ENCODE measurements at places on chromosomes 6 and 20.

DNA sequence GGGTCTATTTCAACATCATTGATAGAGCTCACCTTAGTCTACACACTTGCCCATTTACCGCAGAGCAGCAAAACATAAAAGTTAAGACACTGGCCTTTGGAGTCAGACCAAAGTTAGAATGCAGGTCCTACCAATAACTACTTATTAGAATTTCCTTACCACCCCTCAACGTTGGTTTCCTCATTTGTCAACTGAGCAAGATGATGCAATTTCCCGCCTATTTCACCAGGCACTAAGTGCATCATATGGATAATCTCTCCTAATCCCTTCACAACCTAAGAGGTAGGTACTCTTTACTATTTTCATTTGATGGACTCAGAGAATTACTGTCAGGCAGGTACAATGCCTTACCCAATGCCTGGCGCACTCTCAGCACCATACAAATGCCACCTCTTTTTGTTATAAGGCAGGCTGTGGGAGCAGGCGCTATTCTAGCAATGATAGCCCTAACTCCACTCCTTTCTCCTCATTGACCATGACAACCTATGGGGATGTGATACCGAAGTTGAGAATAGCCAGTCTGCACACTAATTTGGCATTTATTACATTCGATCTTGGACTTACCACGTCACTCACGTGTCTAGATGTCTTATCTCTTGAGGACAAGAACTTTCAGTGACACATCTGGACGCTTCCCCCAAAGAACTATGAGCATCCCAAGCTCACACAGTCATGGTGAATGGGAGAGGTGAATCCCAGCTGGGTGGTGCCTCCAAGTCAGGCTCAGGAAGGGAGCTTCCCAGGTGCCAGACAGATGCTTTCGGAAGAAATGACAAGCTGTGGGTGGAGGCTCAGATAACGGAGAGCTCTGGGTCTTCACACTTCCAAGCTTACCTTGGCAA is 128.1 kb upstream of the STMND1 start:
- DNase-seq = no peak

DNA sequence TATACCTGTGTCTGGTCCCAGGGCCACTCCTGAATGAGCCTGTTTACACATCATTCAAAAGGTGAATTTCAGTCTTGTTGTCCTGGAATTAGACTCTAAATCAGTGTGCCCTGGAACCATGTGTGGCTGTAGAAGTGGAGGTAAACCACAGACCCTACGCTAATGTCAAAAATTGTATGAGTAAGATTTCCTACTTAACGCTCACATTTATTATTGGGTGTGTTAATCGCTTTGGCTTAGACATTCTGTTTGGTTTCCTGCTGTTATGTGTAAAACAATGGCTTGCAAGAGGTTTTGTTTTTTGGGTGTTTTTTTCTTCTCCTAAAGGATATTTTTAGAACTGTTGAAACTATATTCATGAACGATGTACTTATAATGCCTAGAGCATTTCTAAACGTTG is 19.3 kb downstream of the PLCB1 start:
- DNase-seq = no peak

DNA sequence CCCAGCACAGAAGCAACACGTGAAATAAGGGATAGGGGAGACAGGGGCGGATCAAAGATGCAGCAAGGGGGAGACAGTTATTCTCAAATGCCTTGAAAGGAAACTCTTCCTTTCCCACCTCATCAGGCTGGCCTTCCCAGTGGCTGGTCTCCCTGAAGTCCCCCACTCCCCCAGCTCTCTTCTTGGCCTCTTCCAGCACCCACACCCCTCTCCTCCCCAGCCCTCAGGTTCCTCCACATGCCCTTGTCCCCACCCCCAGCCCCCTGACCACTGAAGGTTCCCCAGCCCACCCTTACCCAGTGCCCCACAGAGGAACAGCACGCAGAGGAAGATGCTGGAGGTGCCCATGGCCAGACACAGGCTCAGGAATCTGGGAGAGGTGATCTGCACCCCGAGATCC is 1.7 kb upstream of the LY6G6D start:
- DNase-seq = no peak

DNA sequence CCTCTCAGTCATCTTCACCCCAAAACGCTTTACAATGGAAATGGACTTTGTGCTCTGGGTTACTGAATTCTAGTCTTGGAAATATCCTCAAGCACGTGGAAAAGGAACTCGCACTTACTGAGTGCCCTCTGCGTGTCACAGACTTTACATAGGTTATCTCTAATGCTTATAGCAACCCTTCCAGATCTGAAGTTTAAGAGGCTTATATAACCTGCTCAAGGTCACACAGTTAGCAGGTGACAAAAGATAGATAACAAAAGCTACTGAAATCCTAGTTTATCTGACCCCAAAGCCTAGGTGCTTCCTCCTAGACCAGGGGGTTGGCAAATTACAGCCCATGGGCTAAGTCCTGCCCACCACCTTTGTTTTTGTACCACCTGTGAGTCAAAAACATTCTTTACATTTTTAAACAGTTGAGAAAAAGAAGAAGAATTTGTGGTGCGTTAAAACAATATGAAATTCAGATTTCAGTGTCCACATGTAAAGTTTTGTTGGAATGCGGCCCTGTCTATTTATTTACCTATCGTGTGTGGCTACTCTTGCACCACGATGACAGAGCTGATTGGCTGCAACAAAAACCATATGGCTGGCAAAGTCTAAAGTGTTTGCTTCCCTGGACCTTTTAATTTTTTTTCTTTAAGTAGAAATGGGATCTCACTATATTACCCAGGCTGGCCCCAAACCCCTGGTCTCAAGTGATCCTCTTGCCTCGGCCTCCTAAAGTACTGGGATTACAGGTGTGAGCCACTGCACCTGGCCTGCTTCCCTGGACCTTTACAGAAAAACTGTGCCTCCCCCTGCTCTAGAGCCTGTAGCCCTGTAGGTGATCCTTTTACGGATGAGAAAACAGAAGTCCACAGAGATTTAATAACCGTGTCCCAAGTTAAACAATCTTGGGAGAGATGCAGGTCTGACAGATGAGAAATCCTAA is 110.2 kb upstream of the RREB1 start:
- no peak for DNase-seq

- DNase-seq = no peak
These were observed 41.0 kb downstream of the ZMYND8 start for GRCh38 chr20:47315339-47316056.

DNA sequence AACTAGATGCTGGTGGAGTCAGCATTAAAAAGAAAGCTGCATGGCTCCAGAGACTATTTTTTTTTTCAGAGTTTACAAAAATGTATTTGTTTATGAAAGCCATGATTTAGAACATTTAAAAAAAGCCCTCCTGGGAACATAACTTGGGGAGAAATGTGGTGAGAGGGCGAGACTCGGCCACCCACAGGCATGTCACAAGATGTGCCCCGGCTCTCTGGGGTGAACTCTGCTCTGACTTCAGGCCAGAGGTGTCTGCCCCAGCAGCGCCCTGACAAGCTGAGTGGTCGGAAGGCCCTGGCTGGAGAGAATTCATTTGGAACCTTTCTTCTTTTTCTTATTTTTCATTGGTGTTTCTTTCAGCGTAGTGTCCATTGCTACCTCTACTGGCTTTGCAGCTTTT is 21.7 kb upstream of the RFPL4B start:
- no peak for DNase-seq

DNA sequence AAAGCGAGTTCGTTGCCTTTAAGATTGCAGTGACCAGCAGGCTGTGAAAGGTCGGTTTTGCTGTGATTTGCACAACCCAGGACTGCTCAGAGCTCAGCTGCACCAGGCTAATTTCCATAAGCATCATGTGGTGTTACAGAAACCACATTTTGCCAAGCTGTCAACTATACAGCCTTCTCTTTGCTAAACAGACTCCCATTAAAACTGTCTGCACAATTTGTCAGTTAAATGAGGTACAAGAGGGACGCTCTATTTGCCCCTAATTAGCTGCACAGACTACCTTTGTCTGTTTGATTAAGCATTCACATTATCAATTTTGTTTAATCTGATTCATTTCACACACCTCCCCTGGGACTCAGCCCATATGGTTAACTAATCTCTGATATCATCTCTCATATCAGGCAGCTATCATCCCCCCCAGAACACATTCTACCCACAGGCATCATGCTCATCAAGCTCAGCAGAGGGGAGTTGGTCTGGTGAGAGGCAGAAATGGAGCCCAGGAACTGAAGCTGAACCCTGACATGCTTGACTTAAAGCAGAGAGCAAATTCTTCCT is 62.1 kb downstream of the OLIG3 start:
- no peak for DNase-seq

GRCh38 chr6:105227295-105227767 is 47.5 kb upstream of the POPDC3 start:
- DNase-seq = no peak

- no peak for DNase-seq
These were observed 37.8 kb downstream of the PPP1R16B start for GRCh38 chr20:38843346-38843745.

- DNase-seq = no peak
These were observed 7.4 kb downstream of the SENP6 start for GRCh38 chr6:75608956-75609533.

Data from activated CD8-positive, alpha-beta memory T cell treated with anti-CD3 and anti-CD28 coated beads for 48 hours (primary cell).